ENCODE measurements at places on chromosomes 2 and 18. TPM values are rescaled to one million over a fixed set of nuclear protein-coding genes. Genes with fewer than 3 reads are reported as not detected.

XIRP2 gene
- 0.05 TPM for total RNA-seq

PSMG2 gene
- total RNA-seq = 68.6 TPM

MOGAT1 gene
- total RNA-seq = 0.21 TPM

PIEZO2 gene
- 2.2 TPM for total RNA-seq

APLF gene
- total RNA-seq = 1.8 TPM

ERLEC1 gene
- total RNA-seq = 32.1 TPM
